Calu3 (cell line): ENCODE measurements at places on chromosomes 3 and 15.

- no peak for DNase-seq
Observed at GRCh38 chr3:62211675-62212429, 161.5 kb downstream of the FEZF2 start.

DNA sequence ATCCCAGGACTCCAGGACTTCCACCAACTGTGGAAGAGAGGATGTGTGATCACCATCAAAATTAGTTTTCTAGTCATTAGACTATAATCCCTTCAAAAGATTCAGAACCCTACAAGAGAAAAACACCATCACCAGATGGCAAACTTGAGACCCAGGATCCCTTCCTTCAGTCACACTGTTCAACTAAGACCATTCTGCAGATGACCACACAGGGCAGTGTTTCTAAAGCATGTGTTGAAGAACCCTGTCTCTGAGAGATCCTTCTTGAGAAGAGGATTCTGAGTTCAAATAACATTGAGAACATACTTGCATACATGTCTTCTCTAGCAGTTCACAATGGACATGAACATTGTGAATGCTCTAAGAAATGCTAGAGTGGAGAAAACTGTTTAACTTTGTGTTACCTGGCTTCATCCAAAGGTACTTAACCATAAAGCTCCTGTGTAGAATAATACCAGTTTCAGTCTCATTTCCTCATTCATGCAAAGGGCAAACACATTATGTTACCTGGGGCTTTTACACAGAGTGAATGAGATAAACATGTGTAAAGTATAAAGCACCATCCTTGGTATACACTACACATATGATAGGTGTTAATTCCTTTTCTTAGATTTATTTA lies 2.4 kb upstream of the ADGRG7 start:
- DNase-seq = no peak

GRCh38 chr15:26065723-26066122 lies 202.6 kb upstream of the ATP10A start:
- DNase-seq = no peak

DNA sequence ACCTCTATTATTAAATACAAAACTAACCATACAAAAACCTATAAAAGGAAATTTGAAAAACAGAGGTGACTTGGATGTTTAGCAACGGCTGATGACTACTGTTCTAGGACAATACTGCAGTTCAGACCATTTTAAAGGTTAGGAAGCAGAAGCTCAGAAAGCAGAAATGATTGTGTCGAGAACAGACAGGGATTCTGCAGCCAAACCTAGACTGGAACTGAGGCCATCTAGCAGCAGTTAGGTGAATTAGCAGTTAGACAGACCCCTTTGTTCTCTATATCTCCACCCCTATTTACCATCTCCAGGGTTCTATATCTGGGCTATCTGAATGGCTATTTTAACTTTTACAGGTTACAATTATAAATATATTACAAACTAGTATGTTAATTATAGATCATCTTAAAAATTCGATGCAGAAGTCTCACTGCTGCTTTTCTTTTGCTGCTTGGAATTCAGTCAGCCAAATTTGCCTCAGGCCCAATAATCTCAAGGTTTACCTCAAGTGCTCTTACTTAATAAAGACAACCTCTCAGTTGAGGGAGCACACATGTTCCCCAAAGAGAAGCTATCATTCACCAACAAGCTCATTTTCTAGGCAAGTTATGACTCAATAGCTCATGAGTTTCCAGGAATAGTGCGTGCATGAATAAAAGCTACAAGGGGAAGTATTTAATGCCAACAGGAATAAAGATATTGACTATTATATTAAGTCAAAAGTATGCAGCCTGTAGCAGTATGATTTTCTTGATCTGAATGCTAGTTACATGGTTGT lies 9.3 kb upstream of the IL1RAP start:
- DNase-seq = no peak

DNA sequence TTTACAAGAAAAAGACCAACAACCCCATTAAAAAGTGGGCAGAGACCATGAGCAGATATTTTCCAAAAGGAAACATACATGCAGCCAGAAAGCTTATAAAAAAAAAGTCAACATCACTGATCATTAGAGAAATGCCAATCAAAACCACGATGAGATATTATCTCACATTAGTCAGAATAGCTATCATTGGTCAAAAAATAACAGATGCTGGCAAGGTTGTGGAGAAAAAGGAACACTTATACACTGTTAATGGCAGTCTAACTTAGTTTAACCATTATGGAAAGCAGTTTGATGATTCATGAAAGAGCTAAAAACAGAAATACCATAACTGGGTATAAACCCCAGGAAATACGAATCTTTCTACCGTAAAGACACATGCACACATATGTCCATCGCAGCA lies 76.3 kb downstream of the SUCNR1 start:
- no peak for DNase-seq

- DNase-seq = peak; percentile 79
Observed at GRCh38 chr15:98442379-98442833, 205.9 kb upstream of the IGF1R start.

- no peak for DNase-seq
Observed at GRCh38 chr15:59360896-59361295, 11.8 kb downstream of the MYO1E start.

DNA sequence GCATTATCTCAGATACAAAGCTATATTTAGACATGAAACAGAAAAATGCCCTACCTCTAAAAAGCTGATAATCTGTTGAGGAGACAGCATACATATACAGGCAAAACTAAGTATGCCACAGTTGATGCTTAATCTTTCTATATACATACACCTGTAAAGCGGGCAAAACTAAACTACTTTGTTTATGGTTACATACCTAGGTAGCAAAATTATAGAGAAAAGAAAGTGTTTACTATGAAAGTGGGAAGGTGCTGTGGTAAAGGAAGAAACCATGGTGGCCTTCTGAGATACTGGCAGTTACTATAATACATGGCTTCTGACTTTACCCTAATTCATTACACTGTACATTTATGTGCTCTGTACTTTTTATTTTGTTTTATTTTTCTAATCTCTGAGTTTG lies 36.0 kb upstream of the NR1I2 start:
- no peak for DNase-seq

- no peak for DNase-seq
Observed at GRCh38 chr3:183576487-183577107, 21.1 kb upstream of the KLHL6 start.

DNA sequence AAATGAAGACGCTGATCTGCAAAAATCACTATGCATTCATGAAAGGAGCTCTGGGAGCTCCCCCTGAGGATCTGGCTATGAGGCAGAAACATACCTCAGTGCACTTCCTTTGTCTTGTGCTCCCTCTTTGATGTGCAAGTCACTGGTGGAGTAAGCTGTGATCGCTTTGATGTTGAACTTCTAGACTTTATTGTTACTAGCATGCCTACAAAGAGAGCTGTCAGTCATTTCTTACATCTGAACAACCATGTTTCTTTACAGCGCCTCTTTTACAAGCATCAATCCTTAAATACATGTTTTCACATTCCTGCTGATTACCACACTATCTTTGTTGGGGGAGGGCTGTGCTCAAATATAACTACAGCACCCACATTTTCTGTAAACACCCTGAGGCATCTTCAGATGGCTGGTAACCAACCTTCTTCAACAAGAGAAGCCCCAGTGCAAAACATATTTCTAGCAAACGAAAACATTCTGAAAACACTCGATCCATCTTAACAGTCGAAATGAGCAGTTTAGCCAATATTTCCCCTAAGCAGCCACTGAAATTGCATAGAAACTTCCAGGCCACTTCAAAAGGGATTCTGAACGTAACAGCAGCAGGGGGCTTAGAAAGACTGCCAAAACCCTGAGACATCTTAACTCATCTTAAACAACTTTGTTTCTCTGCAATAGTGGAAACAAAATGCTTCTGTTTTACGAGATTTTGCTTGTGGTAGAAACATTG lies 101.9 kb upstream of the ICE2 start:
- DNase-seq = no peak

DNA sequence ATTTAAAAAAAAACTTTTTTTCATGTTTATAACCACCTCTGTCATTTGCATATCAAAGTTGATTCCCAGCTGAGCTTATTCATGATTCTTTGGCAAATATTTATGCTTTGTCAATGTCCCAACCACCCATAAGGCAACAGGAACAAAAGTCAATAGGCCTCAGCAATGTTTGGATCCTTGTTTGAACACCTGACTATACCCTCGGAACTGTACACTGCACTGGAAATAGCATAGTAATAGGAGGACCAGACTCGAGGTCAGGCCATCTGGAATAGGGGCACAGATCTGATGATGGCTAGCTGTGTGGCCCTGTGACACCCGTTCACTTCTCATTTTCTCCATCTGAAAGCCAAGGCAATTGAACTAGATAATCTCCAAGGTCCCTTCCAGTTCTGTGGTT lies 301.7 kb upstream of the ATP11B start:
- no peak for DNase-seq

DNA sequence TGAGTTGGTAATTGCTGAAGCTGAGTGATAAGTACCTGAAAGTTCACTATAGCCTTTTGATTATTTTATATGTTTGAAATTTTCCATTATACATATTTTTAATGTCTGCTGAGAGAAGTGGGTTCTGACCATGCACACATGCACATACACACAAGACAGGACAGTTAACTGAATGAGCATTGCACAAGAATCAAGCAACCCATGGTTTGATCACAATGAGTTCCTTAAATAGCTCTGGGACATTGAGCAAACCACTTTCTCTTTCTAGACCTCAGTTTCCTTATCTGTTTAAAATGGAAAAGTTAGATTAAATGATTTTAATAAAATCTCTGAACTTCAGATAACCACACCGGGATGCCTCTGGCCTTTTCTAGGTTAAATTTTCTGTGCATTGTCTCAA lies 26.7 kb downstream of the SNTN start:
- DNase-seq = no peak

- DNase-seq = no peak
Observed at GRCh38 chr3:141830508-141830907, 45.9 kb upstream of the ATP1B3 start.

DNA sequence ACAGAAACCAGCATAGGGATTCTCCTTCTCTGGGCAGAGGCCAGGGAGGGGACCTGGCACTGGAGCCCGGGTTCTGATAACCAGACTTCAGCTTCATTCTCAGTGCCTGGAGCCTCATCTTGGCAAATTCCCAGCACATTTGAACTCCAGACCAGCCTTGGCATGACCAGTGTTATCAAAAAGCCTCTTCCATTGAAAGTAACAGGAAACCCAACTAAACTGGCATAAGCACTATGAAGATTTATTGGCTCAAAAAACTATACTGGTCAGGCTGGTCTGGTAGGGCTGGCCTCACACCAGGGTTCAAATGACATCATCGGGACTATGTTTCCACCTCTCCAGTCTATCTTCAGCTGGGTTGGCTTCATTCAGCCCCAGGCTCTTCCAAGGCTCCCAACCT lies 48.1 kb upstream of the THUMPD3 start:
- DNase-seq = peak; percentile 20

GRCh38 chr3:164194842-164195241 lies 883.5 kb downstream of the SI start:
- no peak for DNase-seq

- no peak for DNase-seq
Observed at GRCh38 chr3:73474619-73475018, 150.1 kb downstream of the PDZRN3 start.

DNA sequence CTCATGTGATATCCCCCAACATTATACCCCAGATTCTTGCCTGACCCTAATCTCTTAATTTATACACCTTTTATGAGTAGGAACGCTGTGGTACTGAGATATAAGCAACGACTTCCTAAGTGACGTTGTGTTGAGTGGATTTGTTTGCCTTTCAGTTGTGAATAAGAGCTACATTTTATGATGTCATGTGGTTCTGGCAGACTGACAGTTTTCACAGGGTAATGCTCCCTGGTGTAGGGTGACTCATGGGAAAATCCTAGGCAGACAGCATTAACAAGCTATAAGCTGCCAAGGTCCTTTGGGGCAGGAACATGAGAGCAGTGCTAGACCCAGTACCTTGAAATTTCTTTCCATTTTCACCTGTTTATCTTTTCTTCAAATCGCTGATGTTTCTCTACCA lies 11.2 kb downstream of the C3orf52 start:
- DNase-seq = peak; percentile 79

GRCh38 chr3:74054566-74054965 lies 429.8 kb upstream of the PDZRN3 start:
- no peak for DNase-seq

DNA sequence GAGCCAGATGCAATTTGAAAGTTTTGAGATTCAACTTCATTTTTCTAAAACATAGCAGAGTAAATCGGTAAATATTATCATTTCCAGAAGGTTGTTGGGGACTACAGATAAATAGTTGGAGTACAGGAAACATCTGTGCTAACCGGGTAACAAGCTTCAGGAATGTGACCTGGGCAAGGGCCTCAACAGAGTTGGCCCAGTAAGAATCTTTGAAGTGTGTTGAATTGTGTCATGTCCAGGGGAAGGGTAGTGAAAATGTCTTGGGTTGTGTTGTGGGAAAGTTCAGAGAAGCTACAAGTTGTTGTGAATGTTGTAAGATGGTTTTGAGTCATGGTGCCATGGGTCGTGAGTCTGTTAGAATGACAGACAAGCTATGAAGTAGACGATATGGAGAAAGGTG lies 35.7 kb downstream of the SQOR start:
- no peak for DNase-seq

- no peak for DNase-seq
Observed at GRCh38 chr3:94285872-94286271, 223.0 kb downstream of the NSUN3 start.

DNA sequence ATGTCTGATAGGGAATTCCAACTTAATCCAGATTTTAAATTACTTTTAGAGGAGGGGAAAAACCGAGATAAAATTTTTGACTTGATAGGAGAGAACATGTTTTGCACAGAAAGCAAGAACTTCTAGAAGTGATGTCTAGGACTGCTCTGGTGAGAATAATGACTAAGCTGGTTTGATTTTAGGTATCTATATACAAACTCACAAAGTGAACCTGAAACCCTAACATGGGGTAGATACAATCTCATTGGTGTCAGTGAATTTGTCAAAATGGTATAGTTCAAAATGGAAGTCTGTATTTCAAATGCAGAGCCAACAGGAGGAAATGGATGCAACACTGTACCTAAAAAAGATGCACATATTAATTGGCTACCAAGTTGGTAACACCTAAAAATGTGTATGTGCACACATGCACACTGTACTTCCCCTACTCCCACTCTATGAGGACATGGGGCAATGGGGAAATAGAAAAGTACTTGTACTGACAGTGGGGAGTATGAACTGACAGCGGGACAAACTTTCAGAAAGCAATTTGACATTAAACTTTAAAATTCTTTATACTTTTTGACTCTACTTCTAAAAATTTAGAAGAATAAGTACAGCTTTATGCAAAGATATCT lies 53.0 kb downstream of the NR1I2 start:
- no peak for DNase-seq
